ENCODE measurements at places on chromosomes 2 and 18.

GRCh38 chr2:86298411-86299390 lies 38.7 kb downstream of the REEP1 start:
- DNase-seq = peak; percentile 53

GRCh38 chr2:26414311-26414710 lies 12.6 kb downstream of the DRC1 start:
- no peak for DNase-seq

GRCh38 chr18:74373428-74373827 lies 57.8 kb downstream of the C18orf63 start:
- no peak for DNase-seq

GRCh38 chr2:165889798-165890197 lies 63.8 kb downstream of the TTC21B start:
- no peak for DNase-seq

- DNase-seq = no peak
Measured at GRCh38 chr2:59734743-59735142, 818.7 kb downstream of the BCL11A start.

- no peak for DNase-seq
Measured at GRCh38 chr2:158178646-158179045, 77.0 kb downstream of the UPP2 start.

DNA sequence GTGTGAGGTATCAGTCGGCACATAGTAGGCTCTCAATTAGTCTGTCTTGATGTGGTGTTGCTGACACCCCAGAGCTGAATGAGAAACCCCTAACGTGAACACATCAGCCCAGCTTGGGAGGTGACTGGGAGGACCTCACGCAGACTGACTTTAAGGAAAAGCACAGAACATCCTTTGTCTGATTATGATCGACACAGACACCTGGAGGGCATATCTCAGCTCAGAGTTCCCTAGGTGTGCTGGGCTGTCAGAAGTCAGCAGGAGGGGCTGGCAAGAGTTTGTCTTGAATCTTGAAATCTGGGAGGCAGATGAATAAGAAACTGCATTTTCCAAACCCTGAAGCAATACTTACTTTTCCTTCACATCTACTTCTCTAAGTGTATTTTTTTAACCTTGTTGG lies 16.8 kb upstream of the MYCN start:
- DNase-seq = no peak

- DNase-seq = no peak
Measured at GRCh38 chr18:57997820-57998219, 46.2 kb upstream of the NEDD4L start.

DNA sequence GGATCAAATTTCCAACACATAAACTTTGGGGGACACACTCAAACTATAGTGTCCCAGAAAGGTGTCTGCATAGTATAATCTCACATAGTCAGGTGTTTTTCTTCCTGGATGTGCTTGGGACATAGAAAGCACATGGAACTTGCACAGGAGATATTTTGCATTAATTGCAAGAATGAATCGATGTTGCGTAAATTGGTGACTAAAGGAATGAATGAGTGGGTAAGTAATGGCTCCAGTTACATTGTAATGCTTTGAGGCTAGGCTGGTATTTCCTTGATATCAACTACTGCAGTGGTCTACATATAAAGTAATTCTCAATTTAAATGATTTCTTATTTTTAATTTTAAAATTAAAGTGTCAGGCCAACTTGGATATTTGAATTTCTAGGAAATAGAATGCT lies 53.4 kb downstream of the SH3RF3 start:
- no peak for DNase-seq

Measured in HTR-8/SVneo (cell line).